Hepatocyte (in vitro differentiated cells): ENCODE measurements at places on chromosomes 5 and 9.

GRCh38 chr5:72955143-72955767 lies 586 bp upstream of the FCHO2 start:
- DNase-seq = no peak

- no peak for DNase-seq
Observed at GRCh38 chr9:78006734-78007133, 24.9 kb downstream of the GNAQ start.

DNA sequence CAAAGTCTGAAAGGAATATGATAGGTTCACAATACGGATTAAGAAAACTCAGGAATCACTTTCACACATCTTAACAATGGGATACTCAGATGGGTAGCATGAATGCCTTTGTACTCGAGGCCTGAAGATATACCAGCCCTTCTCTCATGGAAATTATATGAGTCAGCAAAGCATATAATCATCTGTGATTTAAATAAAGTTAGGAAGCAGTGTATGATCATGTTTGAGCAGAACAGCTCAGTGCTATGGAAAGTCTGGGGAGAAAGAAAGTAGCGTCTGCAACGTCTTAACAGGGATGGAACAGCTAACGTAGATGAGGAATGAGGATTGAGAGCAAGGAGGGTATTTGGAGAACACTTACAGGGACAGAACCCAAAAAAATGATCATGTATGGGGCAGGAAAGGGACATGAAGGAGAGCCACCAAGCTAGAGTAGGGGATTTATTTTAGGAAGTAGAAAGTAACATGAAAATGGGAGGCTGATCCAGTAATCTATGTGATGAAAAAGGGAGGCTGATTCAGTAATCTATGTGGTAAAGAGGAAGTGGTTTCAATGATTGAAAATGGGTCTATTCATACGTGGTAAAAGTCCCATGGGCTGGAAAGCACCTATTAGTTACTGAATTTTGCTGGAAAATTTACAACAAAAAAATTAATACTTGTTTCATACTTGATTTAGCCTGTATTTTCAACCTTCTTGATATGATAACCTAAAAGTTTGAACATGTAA lies 85.9 kb downstream of the GNA14 start:
- DNase-seq = no peak

DNA sequence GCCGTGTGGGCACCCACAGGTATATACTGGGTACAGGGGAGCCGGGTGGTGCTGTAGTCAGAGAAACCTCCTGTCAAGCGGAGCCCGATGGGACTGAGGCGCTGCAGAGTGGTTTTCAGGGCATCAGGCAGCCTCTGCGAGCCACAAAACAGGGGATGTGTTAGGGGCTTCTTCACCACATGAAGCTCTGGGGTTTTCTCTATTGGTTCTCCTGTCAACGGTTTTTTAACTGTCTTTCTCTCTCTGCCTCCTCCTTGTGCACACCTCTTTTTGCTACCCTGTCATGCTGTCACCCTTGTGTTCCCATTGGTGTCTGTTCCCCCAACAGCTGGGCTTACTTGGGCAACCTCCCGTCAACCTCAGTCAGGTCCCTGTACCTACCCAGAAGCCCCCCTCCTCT lies 19.9 kb downstream of the RALGPS1 start:
- DNase-seq = no peak

GRCh38 chr5:8050616-8051175 lies 181.7 kb downstream of the MTRR start:
- DNase-seq = no peak

GRCh38 chr9:136671646-136672430 lies 9.1 kb downstream of the EGFL7 start:
- DNase-seq = peak; percentile 68

- DNase-seq = no peak
Observed at GRCh38 chr5:11252523-11252922, 491.5 kb upstream of the DAP start.

- no peak for DNase-seq
Observed at GRCh38 chr5:154214371-154215106, 24.0 kb downstream of the GALNT10 start.

- no peak for DNase-seq
Observed at GRCh38 chr9:614431-614830, 227.1 kb upstream of the DMRT1 start.

DNA sequence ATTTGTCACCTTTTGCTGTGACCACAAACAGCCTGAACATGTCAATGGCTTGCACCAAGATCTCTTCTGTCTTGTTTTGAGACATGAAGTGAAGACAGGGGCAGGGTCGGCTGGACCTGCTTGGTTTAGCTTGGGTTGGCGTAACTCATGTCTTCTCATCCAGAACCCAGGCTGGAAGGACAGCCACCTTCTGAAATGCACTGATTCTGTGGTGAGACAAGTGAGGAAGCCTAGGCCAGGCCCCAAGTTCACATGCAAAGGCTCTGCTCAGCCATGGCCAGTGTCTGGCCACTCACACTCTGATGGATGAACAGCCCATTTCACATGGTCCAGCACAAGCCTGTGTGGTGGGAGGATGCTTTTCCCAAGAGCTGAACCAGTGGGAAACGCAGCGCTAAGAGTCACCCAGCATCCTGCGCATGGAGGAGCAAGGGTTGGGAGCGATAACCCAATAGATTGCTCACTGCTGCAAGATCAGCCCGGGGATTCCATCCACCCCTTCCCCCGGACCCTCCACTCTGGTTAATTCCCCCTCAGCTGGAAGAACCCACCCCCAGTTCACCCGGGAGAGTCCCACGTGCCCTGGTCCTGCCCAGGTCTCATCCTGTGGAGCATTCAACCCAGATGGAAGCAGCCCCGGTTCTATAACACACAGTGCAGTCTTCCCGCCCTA lies 16.2 kb upstream of the MED10 start:
- DNase-seq = no peak

DNA sequence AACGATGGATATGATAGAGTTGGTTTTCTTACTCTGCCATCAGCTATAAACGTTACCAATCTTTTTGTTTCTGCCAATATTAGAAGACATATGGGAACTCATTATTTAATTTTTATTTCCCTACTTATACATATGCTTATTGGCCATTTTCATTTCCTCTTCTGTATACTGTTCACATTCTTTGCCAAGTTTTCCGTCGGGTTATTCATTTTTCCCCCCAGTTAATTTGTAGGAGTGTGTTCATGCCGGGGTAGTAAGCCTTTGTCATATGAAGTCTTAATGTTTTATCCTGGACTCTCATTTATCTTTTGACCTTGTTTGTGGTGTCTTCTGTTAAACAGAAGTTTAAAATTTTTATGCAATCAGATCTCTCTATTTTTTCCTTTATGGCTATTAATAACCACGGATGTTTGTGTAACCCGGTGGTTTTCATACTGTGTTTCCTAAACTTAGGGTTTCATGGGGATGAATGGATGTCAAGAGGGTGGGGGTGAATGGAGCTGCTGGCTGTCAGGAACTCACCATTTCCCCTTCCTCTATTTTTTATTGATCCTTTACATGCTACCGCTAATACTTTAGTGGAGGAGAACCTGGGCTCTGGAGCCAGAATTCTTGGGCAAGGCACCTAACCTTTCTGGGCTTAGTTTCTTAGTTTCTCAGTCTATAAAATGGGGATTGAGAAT lies 42.5 kb upstream of the PPARGC1B start:
- no peak for DNase-seq

DNA sequence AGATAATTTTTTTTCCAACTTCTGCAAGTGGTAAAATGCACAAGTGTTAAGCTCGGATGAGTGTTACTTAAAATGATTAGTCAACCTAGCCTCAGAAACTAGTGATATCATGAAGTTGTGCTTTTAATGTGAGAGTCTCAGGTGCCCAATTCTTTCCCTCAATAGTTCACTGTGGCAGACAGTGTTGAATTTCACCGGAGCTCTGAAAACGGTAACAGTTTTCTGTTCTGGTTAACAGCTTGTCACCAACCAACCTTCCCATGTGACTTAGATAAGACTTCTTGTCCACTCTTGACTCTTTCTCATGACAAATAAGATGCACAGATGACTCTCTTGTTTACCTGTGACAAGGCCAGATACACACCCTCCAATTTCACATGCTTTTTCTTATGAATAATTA lies 125.5 kb downstream of the OSTF1 start:
- DNase-seq = no peak

GRCh38 chr9:131677444-131678180 lies 62.3 kb downstream of the RAPGEF1 start:
- no peak for DNase-seq

DNA sequence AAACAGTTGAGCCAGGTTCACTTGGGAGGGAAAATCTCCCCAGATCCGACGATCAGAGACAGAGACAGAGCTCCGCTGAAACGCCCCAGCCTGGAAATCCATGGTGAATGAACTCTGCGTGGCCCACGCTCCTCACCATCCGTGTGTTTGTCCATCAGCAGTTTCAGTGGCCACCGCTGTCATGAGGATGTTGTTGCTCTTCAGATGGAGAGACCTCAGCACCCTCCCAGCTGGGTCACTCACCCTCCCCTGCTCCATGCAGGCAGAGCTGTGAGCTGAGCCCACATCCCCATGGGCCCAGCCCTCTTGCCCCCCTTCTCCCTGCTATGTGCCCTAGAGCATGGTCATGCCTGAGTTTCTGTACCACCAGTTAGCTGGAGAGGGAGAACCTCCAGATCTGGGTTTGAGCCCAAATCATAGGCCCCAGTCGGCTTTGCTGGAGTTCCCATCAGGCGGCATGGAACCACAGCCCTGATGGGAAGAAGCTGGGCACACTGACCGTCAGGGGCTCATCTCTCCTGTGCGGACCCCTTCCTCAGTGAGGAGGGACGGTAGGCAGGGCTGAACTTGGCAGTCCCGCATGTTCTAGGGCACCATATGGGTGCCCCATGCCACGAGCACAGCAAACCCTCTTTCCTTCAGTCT lies 154.4 kb upstream of the COL5A1 start:
- no peak for DNase-seq

- DNase-seq = peak; percentile 50
Observed at GRCh38 chr9:16871336-16872151, 1.1 kb upstream of the BNC2 start.

DNA sequence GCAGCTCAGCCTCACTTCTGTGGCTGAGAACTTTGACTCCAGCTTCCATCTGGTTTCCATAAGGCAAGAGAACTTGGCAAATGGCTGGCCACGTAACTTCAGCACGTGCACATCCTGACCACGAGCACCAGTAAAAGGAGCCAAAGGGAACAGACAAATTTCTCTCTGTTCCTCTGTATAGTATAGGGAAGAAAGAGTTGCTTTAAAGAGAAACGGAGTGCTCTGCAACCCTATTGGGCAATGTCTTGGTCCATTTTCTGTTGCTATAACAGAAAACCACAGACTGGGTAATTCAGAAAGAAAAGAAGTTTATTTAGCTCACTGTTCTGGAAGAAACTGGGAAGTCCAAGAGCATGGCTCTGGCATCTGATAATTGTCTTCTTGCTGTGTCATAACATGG lies 558.7 kb downstream of the ACTL7B start:
- DNase-seq = no peak

DNA sequence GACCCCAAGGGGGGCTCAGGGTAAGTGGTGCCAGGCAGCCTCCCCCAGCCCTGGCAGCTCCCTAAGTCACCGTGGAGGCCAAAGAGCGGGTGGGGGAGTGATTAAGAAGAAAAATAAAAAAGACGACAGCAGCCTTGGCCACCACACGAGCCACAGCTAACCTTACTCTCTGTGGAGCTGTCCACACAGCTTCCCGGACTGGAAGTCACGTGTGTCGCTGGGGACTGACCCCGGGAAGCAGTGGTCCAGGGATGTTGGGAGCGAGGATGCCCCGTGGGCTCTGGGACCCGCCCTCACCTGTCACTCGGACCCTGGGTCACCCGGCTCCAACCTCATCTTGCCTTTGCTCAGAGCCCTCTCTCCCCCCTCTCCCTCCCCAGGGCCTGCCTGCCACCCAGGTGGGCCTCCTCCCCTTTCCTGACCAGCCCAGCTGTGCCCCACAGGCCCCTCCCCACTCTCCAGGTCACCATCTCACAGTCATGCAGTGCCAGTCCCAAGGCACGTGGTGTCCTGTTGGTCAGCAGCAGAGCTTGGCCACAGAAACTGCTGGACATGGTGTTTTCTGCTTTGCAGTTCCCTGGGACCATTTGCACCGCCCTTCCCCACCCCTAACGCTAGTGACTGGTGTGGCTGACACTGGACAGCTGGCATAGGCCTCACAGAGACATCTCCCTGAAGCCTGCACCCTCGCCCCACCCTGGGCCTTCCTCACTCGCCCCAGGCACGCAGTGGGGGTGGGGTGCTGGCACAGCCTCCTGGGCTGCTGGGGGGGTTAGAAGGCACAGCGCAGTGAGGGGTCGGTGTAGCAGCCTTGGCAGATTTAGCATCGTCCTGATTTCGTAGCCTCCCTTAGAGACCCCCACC lies 9.8 kb upstream of the EXOC3 start:
- no peak for DNase-seq

DNA sequence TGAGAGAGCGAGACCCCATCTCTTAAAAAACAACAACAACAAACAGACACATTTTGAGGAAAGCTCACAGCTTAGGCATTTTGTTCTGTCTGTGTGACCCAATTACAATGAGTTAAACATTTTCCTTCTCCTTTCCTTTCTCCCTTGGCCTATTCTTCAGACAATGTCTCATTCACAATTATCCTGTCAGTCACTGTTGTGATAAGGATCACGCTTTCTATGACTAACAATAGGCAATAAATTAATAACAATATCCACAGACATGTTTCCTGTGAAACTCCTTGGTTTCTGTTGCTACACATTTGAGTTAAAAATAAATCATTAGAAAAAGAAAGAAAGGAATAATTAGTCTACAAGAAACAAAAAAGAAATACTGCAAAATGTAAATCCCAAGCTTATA lies 19.8 kb upstream of the CARTPT start:
- DNase-seq = no peak

- no peak for DNase-seq
Observed at GRCh38 chr5:180669661-180670060, 20.3 kb upstream of the FLT4 start.

- DNase-seq = no peak
Observed at GRCh38 chr5:116378007-116378776, 196.4 kb downstream of the SEMA6A start.
